ENCODE measurements at places on chromosomes 6 and 20.

GRCh38 chr20:16662467-16662866 lies 67.4 kb upstream of the SNRPB2 start:
- DNase-seq, result no peak

DNA sequence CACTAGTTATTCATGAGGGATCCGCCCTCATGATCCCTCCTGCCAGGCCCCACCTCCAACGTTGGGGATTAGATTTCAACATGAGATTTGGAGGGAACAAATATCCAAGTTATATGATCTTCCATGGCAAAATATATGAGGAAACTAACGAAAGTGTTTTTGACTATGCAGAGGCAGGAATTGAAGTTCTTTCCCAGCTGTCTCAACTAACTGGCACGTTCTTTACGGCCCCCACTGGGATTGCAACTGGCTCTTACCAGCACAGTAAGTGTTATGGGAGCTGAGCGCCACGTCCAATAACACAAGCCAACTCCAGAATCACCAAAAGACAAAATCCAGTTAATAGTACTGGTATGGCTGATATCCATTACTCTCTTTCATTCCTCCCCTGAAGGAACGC lies 66.6 kb downstream of the ECT2L start:
- DNase-seq, result no peak

DNA sequence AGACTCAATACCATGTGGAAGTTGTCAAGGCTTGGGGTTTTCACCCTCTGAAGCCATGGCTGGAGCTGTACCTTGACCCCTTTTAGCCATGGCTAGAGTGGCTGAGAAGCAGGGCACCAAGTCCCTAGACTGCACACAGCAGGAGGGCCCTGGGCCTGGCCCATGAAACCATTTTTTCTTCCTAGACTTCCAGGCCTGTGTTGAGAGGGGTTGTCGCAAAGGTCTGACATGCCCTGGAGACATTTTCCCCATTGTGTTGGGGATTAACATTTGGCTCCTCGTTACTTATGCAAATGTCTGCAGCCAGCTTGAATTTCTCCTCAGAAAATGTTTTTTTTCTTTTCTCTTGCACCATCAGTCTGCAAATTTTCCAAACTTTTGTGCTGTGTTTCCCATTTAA lies 196.4 kb downstream of the SLC16A10 start:
- no peak for DNase-seq

DNA sequence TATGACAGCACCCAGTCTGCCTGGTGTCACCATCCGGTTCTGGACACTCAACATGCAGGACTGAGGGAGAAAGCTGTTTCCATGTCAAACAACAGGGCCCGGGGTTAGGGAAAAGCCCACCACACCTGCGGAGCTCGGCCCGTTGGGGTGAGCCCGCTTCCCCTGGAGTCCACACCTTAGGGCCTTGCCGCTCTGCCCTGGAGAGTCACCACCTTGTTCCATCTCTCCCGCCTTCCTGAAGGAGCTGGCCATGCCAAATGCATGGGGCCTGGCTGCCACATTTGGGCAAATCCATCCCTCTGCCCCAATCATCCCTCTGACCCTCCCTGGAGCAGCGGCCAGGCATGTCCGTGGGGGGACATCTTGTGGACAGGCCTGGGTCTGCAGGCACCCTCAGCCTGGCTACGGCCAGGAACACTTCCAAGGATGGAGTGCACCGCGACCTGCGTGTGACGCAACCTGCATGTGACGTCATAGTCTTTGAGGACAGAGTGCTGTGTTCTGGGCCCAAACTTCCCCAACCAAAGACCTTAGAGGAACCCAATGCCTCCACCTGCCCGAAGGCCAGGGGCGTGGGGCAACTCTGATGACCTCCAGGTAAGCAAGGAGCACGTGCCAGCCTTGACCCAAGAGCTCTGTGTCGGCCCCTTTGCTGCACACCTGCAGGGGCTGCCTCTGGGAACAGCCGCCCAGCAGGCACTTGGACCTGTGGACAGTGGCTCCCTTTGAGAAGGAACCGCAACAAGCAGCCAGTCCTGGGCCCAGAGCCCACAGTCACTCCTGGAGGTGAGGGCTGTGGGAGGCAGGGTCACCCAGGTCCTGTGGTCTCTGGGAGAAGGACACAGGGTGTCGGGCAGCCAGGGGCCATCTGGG lies 1.7 kb downstream of the CABLES2 start:
- DNase-seq, result peak; percentile 17

DNA sequence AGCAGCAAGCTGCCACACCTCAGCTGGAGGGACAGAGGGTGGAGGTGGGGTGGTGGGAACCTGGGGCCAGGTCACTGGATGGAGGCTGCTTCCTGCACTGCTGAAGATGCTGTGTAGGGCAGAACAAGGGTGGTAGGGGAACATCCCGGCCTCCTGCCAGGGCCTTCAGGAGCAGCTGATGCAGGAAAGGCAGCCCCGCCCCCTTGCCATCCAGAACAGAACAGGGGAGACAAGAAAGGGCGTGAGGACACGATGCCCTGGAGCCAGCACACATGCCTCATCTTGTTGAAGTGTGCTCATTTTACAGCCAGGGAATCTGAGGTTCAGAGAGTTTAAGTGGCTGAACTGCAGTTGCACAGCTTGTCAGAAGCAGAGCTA lies 43.1 kb upstream of the PHACTR3 start:
- no peak for DNase-seq

- no peak for DNase-seq
Measured at GRCh38 chr6:118134206-118134605, 227.1 kb downstream of the SLC35F1 start.

DNA sequence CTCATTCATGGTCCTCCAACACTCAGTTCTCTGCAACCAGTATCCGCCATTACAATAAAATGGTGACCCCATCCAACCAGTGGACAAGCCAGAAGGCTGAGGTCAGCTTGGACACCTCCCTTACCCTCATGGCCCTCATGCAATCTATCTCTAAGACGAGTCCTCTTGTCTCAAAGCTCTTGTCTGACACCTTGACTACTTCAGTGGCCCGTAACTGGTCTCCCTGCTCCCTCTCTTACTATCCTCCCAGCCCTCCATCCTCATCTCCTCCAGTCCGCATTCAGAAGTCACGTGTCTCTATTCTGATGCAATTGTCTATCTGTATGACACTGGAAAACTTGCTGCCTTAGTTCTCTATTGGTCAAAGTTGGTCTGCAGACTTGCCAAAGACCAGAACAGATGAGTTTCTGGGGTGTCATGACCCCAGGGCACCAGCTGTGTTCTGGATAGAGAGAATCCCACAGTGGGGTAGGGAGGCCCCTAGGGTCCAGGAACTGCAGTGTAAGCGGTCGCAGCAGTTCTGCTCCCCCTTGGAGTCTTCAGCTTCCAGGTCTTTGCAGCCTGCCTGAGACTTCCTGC lies 59.6 kb upstream of the RNF24 start:
- no peak for DNase-seq

- no peak for DNase-seq
Measured at GRCh38 chr6:91539456-91539855, 952.6 kb upstream of the MAP3K7 start.

GRCh38 chr6:153787341-153787606 lies 251.8 kb upstream of the OPRM1 start:
- no peak for DNase-seq

GRCh38 chr6:45423111-45423823 lies 45.5 kb upstream of the SUPT3H start:
- DNase-seq, result no peak

DNA sequence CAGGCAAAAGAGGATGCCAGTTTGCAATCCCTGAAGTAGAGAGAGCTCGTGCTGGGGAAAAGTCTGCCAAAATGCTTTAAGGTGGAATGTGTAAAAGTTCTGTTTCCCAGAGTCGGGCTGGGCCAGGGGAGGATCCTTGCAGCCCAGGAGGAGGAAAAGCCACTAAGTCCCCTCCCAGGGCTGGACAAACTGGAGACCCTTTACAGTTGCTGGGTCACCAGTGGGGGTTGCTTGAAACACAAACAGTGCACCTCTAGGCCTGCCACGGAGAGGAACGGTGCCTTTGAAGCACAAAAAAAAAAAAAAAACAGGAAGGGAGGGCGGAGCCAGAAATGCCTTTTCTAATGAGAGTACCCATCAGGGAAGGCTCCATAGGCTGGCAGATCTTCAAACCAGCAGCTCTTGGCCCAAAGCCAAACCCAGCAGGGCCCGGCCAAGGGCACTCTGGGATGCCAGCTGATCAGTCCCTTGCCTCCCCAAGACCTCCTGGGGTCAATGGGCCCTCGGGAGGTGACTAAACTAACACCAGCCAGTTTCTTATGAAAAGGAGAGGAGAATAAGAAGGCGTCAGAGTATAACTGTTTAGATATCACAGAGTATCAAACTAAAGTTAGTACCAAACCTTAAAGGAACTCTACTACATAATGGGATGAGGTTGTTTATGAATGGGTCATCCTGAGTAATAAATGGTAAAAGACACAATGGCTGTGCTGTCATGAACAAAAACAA lies 23.7 kb downstream of the HLA-A start:
- DNase-seq, result peak; percentile 95

- peak; percentile 10 for DNase-seq
Measured at GRCh38 chr20:43983359-43983758, 68.7 kb downstream of the TOX2 start.

GRCh38 chr6:143513410-143513809 lies 1.9 kb upstream of the FUCA2 start:
- DNase-seq, result peak; percentile 76

GRCh38 chr6:80622641-80623040 lies 516.2 kb downstream of the BCKDHB start:
- no peak for DNase-seq

DNA sequence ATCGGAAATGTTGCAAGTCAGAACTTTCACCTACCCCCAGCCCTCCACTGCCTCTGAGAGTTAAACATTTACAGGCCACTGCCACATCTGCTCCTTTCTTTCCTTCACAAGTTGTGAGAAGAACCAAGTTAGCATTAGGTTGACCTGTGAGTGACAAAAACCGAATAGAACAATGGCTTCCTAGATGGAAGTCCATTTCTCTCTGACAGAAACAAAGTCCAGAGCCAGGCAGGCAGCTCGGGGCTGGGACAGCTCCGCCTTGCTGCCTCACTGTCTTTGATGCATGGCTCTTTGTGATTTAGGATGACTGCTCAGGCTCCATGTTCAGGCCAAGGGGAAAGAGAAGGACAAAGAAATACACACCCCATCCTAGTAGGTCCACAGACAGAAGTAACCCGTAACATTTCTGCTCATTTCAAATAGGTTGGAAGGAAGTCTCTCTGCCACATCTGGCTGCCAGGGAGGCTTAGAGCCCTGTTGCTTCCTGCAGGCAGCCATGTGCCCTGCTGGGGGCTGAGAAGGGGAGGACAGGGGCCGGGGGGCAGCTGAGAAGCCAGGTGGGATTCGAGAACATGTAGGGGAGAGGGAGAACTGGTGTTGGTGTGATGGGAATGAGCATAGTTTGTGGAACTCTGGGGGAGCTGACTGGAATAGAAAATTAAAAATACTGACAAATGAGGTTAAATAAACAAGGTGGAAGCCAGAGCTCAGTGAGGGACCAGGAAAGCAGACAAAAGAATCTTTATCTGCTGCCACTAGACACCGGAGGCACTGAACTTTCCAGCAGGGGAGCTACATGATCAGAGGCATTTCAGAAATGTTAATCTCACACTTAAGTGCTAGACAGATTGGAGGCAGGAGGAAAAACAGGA lies 19.5 kb upstream of the IER3 start:
- peak; percentile 89 for DNase-seq

DNA sequence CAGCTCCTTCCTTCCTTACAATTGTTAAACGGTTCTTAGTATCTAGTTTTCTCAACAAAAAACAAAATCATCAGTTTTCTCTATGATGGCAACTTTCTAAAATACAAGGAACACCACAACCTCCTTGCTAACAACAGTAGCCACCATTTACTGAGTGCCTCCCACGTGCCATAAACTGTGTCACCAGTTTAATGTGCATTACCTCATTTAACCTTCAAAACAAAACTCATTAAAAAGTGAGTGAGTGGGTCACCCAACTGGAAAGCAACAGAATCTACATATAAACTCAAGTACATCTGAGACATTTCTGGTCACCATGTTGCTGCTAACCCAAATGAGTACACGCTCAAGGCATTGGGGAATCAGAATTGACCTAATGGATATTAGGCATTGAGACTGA lies 11.0 kb downstream of the RTN4IP1 start:
- no peak for DNase-seq

DNA sequence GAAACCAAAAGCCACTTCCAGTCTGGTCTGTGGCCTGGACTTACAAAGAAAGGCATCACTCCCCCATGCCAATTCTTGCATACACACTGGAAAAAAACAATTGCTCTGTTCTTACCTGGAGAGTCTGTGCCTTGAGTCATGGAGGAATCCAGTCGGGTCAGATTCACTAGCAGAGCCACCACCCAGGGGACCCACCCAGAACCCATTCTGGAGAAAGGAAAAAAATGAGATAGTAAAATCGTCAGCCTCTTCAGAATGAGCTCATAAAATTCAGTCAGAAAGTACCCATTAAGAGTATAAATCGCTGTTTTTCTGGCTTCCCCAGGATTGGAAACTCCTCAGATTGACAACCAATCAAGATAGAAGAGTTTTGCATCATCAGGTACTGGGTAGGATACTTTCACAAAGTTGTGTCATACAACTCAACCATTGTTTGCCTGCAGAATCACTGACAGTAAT lies at the start of gene HLA-DOB:
HLA-DOB (minus strand) TSS at position 257 of the 459 bp plus-strand sequence; CDS start at position 206, 51 bp downstream.
- DNase-seq, result no peak

GRCh38 chr20:8218861-8219260 lies 86.8 kb downstream of the PLCB1 start:
- DNase-seq, result no peak

DNA sequence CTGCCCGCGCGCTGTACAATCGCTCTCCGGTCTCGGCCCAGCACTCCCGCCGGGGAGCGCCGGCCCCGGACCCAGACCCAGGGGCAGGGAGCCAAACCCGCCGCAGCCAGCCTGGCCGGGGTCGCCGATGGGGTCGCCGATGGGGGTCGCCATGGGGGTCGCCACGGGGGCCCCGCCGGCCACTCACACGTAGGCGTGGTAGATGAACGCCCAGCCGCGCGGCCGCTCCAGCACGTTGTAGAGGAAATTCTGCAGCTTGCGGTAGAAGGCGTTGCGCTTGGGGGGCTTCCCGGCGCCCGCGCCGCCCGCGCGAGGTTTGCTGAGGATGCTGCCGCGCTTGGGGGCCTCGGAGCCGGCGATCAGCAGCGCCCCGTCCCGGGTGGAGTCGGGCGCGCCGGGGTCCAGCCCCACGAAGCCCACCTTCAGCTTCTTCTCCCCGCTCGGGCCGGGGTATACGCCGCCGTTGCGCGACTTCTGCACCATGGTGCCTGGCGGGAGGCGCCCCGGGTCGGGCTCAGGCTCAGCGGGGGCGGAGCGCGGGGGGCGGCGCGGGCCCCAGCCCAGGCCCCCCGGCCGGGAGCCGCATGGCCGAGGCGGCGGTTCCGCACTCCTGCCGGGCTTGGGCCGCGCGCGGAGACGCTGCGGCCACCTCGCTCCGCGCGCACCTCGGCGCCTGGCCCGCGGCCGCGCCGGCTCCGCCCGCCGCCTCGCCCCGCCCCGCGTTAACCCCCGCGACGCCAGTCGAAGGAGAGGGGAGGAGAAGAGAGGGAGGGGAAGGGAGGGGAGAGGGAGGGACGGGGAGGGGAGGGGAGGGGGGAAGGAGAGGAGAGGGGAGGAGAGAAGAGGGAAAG lies at the start of gene KCNQ2:
KCNQ2 (minus strand) TSS at position 675 of the 851 bp plus-strand sequence; CDS start at position 483, 192 bp downstream.
- DNase-seq, result peak; percentile 27

DNA sequence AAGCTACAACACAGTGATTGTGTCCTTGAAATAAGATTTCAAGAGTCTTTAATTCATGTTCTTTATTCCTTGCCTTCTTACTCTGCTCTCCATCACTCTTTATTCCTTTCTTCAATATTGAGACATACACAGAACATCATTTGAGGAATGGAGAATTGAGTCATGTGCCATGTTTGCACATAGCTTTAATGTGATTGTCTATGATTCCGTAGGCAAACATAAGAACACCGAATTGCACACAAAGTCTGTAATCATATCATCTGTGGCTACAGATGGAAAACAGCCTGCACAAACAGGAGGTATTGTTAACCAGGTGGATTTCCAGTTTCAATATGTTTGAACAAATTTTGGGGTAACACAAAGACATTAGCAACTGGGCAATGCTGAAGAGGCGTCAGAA lies 571.6 kb upstream of the GJE1 start:
- peak; percentile 96 for DNase-seq
